ENCODE measurements at places on chromosomes 2 and 18. TPM values are rescaled to one million over a fixed set of nuclear protein-coding genes. Genes with fewer than 3 reads are reported as not detected.
A peak's percentile ranks its signal among the peaks of the same experiment; 100 is the strongest.

- H3K36me3 ChIP-seq: no peaks in the 10 kb centered on the region
- H3K4me3 ChIP-seq: no peak overlapping the region
- H3K4me1 ChIP-seq: no peaks in the 10 kb centered on the region
- no peak for DNase-seq
These were observed 80.4 kb downstream of the ARMC9 start for GRCh38 chr2:231278868-231279267.

TMEM178A gene
- 0.16 TPM for total RNA-seq

FHL2 gene
- total RNA-seq: 4.7 TPM

RNF138 gene
- total RNA-seq: 95.9 TPM

DNA sequence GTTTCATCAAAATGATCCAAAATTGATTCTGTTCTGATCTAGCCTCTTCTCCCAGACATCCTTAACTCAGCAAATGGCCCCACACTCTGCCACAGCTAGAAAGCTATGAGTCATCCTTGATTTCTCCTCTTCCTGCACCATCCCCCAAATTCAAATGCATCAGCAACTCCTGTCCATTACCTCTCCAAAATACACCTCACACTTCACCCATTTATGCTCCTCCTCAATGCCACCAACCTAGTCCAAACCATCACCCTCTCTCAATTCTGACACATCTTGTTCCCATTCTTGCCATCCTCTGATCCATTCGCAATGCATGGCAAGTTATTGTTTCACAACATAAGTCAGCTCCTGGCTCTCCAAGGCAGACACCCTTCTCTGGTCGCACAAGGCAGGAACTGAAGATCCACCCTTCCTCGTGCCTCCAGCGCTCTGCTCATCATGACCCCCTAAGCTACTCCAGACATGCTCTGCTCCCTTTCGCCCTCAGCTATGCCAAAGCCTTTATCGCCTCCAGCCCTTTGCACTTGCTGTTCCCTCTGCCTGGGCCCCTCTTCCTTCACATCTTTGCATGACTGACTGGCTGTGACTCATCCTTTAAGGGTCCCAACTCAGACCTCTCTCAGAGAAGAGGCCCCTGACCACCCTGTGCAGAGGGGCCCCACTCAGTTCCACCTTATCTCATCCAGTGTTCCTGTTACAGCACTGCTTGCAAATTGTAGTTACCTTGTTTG is 83.6 kb downstream of the MREG start:
- no peaks in the 10 kb centered on the region for H3K36me3 ChIP-seq
- no peak overlapping the region for H3K27ac ChIP-seq
- DNase-seq: no peak
- peaks cover 10% of the 10 kb centered on the region for H3K4me1 ChIP-seq
- peaks cover 4% of the 10 kb centered on the region for H3K27me3 ChIP-seq

- H3K27ac ChIP-seq: no peak overlapping the region
- no peaks in the 10 kb centered on the region for H3K4me1 ChIP-seq
- DNase-seq: no peak
- H3K27me3 ChIP-seq: no peaks in the 10 kb centered on the region
These were observed 497.6 kb upstream of the KLHL29 start for GRCh38 chr2:22887426-22887825.

GRCh38 chr18:5439986-5440696 is 103.7 kb downstream of the EPB41L3 start:
- DNase-seq: no peak
- no peaks in the 10 kb centered on the region for H3K27me3 ChIP-seq
- H3K4me3 ChIP-seq: no peak overlapping the region
- H3K27ac ChIP-seq: no peak overlapping the region

DNA sequence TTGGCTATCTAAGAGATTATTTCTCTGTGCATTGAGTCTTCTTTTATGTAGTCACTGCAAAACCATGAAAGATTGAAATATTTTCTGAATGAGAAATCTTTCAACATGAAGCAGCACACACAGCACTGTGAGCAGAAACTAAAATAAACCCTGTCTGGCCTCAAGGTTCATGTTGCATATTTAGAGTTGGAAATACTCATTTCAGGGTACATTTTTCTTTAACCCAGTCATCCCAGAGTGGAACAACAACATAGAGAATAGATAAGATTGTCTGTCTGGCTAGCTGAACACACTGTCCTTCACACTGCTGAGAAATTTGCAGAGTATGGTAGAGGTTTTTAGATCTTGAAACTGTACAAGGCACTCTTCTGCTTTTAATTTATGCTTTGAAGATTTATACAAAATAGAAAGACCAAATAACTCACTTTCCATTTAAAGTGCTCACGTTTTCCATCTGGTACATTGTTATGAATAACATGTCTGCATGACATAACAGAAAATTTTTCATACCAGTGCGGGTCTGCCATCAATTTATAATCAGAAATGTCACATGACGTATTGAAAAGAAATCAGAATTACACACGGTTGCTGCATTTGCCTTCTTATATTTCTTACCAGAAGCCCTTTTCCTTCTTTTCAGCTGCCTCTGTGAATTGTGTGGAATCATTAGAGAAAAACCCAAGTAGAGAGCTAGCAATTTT is 25.0 kb upstream of the FN1 start:
- H3K36me3 ChIP-seq: no peaks in the 10 kb centered on the region
- peaks cover 11% of the 10 kb centered on the region for H3K27me3 ChIP-seq
- no peak overlapping the region for H3K4me3 ChIP-seq
- DNase-seq: no peak
- no peak overlapping the region for H3K27ac ChIP-seq

LDLRAD4 gene
- total RNA-seq: 27.4 TPM

GRCh38 chr2:196176142-196176738 is 4.9 kb upstream of the STK17B start:
- peaks cover 75% of the 10 kb centered on the region for H3K4me1 ChIP-seq
- DNase-seq: peak; percentile 89
- peaks cover 3% of the 10 kb centered on the region for H3K27me3 ChIP-seq
- H3K36me3 ChIP-seq: peaks cover 19% of the 10 kb centered on the region
